Neuronal stem cell (in vitro differentiated cells): ENCODE measurements at places on chromosomes 5 and 9.

- no peak for DNase-seq
Observed at GRCh38 chr9:121759996-121760395, 108.6 kb downstream of the DAB2IP start.

DNA sequence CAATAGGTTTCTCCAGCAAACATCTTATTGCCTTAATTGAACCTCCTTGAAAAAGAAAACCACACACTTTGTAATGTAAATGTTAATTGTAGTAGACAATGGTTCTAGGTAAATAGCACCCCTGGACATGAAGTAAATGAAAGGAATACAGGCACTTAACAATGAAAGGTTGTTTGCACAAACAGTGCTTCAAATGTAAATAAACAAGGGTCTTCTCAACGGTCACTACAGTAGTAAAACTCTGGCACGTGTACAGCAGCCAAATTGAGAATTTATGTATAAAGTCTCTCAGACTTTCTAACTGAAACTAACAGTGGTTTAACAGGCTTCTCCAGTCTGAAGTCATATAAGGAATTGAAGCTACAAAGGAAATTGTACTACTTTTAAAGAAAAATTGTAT lies 218.3 kb downstream of the MEF2C start:
- no peak for DNase-seq

DNA sequence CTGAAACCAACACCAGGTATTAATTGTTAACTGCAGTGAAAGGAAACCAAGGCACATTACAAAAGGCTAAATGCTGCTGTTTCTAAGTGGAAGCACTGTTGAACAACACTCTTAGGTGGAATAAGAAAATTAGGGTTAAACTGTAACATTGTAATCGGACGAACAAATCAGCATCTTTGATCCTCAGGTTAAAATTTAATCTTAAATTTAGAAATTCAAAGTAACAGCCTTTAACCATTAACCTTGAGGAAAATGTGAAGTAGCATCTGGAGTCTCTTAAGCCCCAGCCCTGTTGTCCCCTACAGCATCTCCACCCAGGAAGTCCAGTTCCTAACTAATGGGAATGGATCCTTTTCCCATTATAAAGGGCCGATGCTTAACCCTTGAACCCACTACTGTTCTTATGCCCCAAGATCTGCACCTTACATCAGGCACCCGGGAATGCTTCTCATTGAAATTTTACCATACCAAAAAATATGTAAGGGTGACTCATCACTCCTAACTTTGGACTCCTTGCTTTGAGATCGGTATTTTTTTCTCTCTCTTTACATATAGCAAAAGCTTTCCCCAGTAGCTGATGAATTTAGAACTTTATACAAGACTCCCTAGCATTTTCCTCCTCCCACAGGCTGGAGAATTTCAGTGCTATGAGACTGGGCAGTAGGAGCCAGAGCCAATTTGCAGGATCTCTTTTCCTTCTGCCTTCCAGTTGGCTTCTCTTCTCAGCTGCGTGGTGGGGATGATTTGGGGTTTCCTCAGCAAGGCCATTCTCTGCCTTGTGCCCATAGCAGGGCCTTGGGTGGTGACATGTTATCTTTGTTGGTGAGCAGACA lies 32.0 kb upstream of the ITGA2 start:
- DNase-seq: no peak

GRCh38 chr5:180126716-180127681 lies 55.4 kb upstream of the RNF130 start:
- DNase-seq: no peak

DNA sequence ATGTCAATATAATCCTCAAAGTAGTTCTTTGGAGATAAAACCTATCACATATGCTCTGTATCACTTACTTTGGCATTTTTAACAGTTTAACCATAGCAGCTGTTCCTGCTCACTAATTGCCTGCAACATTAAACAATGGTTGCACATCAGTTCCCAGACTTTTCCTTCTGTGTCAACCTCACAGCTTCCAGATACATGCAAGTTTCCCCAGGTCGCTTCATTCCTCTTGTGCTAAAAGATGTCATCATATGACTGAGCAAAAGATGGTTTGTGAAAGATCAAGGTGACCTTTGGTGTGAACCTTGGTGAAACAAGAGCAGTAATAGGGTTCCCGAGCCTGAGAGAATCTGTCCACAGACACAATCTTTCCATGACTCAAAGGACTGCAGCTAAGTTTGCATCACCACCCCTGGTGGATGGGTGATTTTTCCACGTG lies 500.4 kb upstream of the PAPPA start:
- DNase-seq: no peak

DNA sequence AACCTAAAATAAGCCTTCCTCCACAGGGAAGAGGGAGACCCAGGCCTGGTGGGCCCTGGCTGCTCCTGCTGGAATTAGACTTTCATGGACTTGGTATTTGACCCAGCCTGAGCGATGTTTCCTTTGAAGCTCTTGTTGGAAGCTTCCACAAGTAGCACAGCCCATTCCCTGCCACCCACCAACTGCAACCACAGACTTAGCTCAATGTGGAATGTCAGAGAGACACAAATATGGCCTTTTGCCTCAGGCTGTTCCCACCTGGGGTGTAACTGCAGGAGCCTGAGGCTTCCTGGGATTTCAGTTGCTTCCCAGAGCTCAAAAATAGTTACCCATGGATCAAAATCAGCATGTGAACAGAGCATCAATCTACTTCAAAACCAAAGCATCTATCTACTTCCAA lies 70.3 kb upstream of the LHFPL2 start:
- no peak for DNase-seq

DNA sequence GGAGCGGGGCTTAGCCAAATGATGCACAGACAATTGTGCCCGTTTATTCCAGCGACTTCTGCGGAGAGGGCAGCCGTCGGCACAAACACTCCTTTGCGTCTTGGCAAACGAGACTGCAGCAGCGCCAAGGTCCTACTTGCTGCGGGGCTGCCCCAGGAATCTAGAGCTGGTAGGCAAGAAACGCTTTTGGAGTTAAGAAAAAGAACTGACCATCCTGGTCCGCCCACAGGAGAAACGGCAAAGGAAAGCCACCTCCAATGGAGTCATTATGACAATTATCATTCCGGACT lies 2.3 kb downstream of the RXFP3 start:
- DNase-seq: no peak

DNA sequence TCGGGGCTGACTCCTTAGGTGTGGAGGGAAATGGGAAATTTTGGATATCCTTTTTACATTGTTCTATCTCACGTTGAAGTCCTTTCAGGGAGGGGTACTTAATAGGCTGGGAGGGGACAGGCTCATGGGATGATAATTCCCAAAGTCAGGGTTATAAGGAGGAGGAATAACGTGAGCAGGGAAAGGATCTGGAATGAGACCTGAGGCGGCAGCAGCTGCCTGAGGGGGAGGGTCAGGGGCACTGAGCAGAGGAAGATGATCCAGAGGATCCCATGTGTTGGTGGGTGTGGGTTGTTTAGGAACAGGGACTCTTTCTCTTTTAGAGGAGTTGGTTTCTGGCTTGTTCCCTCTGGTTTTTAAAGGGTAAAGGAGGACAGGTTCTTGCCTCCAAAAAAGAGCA lies 18.7 kb downstream of the IFT74 start:
- DNase-seq: no peak

- no peak for DNase-seq
Observed at GRCh38 chr9:6829027-6829426, 71.3 kb downstream of the KDM4C start.

GRCh38 chr9:9585920-9586319 lies 1026.9 kb downstream of the PTPRD start:
- DNase-seq: no peak

DNA sequence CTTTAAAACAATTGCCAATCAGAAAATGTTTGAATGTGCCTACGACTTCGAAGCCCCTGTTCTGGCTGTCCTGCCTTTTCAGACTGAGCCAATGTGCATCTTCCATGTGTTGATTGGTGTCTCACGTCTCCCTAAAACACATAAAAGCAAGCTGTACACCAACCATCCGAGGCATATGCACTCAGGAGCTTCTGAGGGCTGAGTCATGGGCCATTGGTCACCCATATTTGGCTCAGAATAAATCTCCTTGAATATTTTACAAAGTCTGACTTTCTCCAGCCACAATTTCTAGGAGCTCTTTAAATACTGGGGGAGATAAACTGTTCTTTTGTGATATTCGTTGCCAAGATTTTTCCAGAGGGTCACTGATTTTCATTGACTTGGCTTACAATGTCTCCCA lies 53.9 kb downstream of the C9orf57 start:
- no peak for DNase-seq
